HCEC 1CT (cell line): ENCODE measurements at places on chromosomes 4 and X.
A peak's percentile ranks its signal among the peaks of the same experiment; 100 is the strongest.

DNA sequence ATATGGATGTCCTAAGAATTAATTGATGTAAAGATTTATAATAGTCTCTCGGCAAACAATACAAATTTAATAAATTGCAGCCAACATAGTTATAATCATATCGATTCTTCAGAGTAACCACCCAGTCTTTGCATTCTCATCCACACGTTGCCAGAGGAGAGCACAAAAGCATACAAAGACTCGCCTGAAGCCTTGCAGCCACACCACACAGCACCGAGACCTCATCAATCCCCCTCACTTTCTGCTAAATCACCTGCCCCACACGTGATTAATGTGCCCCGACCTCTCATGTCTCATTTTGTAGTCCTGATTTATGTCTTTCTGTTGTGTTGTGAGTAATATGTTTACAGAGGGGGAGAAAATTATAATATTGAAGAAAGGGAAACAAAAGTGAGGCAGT, 510.4 kb downstream of the TRIML1 start:
- DNase-seq, result no peak

DNA sequence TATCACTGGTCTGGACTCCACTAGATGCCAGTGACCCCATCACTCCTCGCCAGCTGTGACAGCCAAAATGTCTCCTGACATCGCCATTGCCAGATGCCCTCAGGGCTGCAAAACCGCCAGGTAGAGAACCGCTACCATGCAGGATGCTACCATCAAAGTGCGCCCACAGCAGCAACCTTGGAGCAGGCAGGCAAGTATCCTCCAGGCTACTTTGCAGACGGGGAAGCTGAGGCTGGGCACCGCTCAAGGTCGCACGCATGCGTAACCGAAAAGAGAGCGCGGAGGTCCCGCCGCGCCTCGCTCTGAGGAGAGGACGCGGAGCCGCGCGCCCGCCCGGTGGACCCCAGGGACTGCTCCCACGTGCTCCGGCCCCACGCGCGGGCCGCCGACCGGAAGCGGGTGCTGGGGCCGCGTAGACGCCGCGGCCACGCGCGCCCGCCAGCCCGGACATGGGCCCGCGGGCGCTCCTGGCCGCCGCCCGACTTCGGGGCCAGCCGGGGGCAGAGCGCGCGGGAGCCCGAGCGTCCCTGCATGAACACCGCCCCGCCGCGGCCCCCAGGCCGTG, at the start of gene STS:
STS (plus strand) TSS at position 300 of the 565 bp plus-strand sequence. CDS start 105,488 bp downstream, outside the sequence.
- peak; percentile 2 for DNase-seq

GRCh38 chr4:124321364-124321763, 391.2 kb downstream of the ANKRD50 start:
- peak; percentile 9 for DNase-seq

- no peak for DNase-seq
Observed at GRCh38 chr4:107747748-107748486, 27.9 kb upstream of the PAPSS1 start.

DNA sequence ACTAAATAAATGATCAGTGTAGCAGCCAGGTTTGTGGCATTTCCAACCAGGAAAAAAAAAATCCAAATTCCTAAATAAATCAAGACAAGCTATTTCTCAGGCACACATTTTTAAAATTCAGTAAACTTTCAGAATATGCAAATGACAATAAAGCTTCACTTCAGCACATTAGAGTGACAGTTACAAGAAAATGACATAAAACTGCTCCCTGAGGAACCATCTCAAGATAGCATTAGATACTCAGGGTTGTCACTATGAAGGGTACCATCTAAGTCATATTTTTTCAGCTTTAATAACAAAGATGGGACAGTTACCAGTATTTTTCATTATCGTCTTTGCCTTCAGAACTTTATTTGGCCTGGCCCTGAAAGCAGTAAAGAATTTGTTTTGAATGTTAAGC, 411.3 kb upstream of the RASGEF1B start:
- DNase-seq, result no peak

DNA sequence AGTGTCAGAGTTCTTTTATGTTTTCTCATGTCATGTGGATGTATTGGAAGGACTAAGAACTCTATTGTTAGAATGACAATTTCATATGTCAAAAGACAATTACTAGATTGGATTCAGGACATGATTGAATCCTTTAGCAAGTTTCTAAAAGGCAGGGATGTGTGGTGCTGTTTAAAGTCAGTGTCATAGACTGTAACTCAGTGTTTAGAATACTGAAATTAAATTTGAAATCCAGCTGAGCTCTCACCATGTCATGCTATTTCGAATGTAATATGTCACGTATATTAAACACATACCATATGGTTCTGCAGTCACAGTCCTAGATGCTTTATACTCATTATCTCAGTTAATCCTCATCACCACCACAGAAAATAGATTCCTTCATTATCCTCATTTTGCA, 7.8 kb downstream of the GUCY1B1 start:
- DNase-seq, result no peak

DNA sequence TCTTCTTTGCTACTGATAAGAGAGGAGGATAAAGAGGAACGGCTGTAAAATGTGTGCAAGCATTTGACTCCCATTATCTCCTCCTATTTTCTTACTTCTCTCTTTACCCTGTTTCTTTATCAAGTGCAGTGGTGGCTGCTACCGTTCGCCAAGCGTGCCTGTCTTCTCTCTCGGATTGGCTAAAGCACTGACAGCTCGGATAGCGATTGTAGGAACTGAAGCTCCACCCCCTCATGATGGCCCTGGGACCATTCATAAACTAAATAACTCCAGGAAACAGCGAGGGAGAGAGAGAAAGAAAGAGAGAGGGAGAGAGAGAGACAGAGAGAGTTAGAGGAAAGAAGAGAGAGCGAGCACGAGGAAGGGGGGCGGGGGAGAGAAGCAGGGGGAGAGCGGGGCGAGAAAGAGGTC, 305 bp upstream of the MAB21L2 start:
- DNase-seq, result peak; percentile 89

- DNase-seq, result no peak
Observed at GRCh38 chr4:182367153-182367552, 124.0 kb downstream of the TENM3 start.

- no peak for DNase-seq
Observed at GRCh38 chrX:97229318-97229717, 345.6 kb downstream of the RPA4 start.
